ENCODE measurements at places on chromosomes 7 and 10. TPM values are rescaled to one million over a fixed set of nuclear protein-coding genes. Genes with fewer than 3 reads are reported as not detected.

DNA sequence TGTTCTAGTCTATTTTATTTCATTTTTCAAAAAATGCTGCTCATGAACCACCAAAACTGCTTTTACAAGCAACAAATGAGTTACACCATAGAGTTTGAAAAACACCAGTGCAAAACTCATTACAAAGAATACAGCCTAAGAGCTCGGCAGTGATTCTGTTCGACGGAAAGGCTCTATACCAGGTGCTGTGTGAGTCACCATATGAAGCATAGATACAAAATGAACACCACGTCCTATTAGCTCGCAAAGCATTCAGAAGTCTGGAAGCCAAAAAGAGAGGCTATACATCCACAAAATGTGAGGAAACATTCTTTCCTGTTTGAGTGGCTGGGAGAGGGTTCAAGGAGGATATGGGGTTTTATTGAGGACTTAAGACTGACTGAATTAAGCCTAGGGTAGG lies 136.1 kb downstream of the ATE1 start:
- no peaks in the 10 kb centered on the region for H3K27me3 ChIP-seq
- H3K4me1 ChIP-seq = peaks cover 5% of the 10 kb centered on the region
- H3K27ac ChIP-seq = no peak overlapping the region
- no peak for DNase-seq
- no peaks in the 10 kb centered on the region for H3K36me3 ChIP-seq

- H3K27ac ChIP-seq = no peak overlapping the region
- H3K27me3 ChIP-seq = no peaks in the 10 kb centered on the region
These were observed 132.2 kb downstream of the BBS9 start for GRCh38 chr7:33261585-33261984.

DNA sequence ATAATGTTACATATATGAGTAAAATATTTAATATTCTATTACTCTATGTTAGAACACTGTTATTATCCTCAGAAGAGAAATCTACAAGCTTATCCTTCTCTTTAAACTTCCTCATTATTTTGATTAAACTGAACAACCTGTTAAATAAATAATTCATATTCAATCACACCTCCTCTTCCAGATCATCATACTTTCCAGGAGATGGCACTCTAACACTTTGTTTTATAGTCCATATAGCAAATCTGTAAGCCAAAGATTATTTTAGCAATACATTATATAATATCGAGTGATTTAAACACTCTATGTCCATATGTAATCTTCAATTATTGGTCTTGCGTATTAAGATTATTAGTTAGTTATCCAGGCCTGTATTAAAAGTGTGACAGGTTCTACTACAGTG lies 694.1 kb downstream of the ANKRD7 start:
- H3K4me1 ChIP-seq = no peaks in the 10 kb centered on the region
- H3K27me3 ChIP-seq = no peaks in the 10 kb centered on the region
- no peak overlapping the region for H3K4me3 ChIP-seq
- DNase-seq = no peak
- no peaks in the 10 kb centered on the region for H3K36me3 ChIP-seq
- H3K27ac ChIP-seq = no peak overlapping the region

NRF1 gene
- 9.2 TPM for total RNA-seq

Measured in adrenal gland (tissue), 19 donors.